ENCODE measurements at places on chromosomes 4 and X.

DNA sequence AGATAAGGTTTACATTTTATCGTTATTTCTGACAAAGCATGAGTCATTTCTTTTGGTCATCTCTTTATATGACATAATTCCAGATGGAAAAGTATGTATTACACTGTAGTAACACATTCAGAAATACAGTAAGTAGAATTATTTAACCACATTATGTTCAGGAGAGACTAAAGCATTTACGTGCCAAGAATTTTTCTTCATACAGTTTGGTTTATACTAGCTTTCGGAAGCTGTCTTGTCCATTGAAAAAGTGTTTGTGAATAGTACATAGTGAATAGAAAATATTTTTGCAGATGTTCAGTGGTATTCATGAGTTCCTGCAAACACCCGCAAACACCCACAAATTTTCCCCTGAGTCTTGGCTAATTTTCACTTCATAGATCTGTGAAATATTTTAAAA, 1033.0 kb upstream of the INTU start:
- DNase-seq = peak; percentile 55

DNA sequence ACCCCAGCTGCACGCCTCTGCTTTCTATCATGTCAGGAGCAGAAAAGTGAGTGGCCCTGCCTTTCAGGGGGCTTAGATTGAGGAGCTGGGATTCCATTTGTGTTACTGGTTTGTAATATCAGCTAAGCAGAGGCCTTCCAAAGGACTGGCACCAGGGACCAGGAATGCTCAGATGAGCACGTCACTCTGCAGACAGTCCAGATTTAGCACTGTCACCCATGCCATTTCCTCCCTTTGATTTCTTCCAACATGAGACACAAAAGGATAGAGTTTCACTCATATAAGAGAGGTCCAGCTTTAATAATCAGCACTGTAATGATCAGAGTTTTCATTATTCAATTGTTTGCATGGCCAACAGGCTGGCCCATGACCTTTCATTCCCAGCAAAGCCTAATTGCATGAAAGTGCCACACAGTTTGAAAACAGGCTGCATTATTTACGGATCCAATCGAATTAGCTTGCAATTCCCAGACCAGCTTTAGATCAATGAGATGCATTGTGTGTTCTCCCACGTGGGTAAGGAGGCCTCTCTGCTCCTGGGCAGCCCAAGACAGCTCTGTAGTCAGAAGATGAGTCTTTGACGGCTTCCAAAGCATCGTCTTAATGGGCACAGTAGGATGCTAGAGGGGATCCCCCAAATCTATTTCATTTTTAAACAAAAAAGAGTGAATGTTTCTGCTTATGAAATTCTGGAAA, 9.8 kb upstream of the SLC2A9 start:
- no peak for DNase-seq

DNA sequence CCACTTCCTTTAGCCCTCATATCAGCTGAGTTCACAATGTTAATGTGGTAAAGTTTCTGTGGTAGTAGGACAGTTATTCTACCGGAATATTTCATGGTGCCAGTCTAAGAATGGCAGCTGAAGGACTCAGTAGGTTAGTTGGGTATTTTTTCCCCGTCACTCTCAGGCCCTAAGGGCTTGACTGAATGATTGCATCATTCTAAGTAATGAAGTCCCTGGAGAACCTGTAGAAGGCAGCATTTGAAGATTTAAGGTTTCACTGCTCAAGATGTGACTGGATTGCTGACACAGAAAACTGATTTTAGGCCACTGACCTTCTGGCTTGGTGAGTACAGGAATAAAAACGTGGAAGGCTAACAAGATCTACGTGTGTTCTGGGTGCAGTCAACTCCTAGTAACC, 657.3 kb downstream of the PCDH19 start:
- no peak for DNase-seq

DNA sequence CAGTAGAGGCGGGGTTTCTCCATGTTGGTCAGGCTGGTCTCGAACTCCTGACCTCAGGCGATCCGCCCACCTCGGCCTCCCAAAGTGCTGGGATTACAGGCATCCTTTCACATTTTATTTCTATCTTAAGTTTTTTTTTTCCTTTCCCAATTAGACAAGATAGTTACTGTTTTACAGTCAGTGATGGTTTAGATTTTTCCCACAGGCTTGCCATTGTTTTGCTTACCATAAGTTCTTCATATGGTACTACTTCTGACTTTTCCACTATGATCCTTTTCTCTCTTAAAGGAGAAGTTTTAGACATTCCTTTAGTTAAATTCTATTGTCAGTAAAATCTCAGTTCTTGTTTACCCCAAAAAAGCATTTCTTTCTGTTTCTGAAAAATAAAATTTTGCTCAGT, 462.6 kb downstream of the CENPC start:
- no peak for DNase-seq

- no peak for DNase-seq
These were observed 38.7 kb downstream of the ARHGEF9 start for GRCh38 chrX:63746278-63746677.

DNA sequence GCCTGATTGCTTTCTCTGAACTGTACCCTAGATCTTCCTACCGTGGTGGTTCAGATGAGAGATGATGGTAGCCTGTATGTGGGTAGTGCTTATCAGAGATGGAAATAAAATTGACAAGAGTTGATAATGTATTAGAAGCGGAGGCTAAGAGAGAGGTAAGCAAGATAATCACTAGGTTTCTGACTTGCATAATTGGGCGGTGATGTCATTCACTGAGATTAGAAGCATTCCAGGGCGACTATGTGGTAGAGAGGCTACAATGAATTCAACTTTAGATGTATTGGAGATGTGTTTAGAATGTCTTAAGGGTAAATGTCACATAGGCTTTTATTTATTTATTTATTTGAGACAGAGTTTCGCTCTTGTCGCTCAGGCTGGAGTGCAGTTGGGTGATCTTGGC, 415 bp upstream of the TENM3 start:
- peak; percentile 72 for DNase-seq

DNA sequence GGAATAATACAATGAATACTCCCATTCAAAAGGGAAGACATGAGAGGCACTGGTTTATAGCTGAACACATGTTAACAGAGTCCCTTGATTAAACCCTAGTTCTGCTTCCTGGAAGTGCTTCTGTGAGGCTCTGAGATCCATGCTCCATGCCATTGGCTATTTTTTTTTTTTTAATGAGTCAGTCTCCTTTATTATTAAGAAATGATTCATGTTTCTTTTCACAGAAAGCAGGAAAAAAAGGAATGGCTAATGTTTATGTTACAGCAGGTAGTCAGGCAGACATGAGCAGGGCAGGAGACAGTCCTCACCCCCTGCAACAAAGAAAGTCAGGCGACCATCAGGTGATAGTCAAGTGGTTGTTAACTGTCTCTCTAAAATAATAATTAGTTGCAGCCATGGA, 598.7 kb downstream of the EPHA5 start:
- DNase-seq = no peak

DNA sequence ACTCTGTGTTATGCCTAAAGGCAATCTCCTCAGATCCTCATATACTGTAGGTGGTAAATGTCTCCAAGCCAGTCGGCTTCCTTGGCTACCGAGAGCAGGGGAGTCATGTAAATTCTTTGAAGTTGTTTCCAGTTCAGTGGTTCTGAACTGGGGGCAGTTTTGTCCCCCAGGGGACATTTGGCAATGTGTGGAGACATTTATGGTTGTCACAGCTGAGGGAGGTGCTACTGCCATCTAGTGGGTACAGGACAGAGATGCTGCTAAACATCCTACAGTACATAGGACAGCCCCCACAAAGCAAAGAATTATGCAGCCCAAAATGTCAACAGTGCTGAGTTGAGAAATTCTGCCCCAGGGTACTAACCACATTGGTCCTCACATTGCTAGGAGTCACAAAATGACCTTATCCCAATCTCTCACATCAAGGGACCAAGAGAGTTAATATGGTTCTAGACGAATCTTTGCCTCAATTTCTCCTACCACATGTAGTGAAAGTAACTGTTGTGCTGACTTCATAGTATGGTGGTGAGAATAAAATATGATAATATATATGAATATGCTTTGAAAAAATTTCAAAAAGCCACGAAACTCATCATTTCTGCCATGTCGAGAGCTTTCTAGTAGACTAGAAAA, 104.4 kb upstream of the ARHGAP24 start:
- peak; percentile 39 for DNase-seq

- DNase-seq = no peak
These were observed 374.2 kb upstream of the F9 start for GRCh38 chrX:139156356-139156755.

- DNase-seq = peak; percentile 31
These were observed 440.1 kb downstream of the AFF2 start for GRCh38 chrX:148940411-148940996.

- DNase-seq = peak; percentile 45
These were observed 142.3 kb downstream of the PDGFC start for GRCh38 chr4:156829201-156829873.

- no peak for DNase-seq
These were observed 8.8 kb downstream of the HPGDS start for GRCh38 chr4:94333866-94334265.

DNA sequence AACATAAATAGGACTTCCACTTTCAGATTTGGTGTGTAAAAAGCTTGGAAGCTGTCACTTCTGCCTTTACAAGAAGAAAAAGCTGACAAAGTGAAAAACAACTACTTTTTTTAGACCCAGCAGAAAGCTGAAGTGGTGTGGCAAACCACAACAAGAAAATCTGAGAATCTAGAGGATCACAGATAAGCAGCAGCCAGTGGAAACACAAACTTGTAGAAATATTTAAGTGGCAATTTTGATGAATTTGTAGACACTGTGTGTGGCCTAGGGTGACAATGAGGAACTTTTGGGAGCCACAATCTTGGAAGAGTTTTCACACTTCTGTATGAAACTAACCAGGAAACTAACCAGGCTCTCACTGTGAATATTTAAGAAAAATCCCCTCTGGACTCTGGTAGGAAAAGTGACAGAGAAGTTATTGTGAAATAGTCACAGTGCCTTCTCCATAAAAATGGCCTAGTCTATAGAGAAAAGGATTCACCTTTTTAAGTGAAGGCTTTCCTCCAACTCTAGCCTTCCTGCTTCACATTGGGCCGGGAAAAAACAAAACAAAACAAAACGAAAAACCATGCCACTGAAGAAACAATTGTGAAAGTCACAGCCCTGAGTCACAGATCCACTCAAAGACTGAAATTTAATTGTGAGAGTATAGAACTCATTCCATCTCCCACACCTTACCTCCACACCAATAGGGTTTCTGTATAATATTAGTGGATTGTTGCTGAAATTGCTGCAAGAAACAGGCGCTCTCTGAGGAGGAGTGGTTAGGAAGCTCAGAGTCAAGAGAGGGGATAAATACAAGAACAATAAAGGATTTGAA, 26.7 kb upstream of the GUCY1A1 start:
- DNase-seq = no peak

GRCh38 chrX:134533952-134534351, 74.0 kb downstream of the HPRT1 start:
- no peak for DNase-seq

DNA sequence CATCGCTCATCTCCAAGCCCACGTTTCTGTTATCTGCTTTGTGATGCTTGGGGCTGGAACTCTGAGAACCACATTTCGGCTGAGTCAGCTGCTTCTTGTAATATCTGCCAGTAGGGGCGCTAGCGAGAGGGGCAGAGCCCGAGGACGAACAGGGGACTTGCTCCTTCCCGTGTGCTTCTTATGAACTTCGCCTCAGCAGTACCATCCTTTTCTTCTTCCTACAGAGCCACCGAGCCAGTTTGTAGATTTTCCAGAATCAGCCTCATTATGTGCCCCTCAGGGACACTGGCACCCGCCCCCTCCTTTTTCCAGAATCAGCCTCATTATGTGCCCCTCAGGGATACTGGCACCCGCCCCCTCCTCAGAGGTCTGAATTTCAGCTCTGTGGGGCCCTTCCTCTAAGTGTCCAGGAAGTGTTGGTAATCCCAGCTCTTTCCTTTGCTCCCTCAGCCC, 441.7 kb upstream of the RASGEF1B start:
- DNase-seq = peak; percentile 44

DNA sequence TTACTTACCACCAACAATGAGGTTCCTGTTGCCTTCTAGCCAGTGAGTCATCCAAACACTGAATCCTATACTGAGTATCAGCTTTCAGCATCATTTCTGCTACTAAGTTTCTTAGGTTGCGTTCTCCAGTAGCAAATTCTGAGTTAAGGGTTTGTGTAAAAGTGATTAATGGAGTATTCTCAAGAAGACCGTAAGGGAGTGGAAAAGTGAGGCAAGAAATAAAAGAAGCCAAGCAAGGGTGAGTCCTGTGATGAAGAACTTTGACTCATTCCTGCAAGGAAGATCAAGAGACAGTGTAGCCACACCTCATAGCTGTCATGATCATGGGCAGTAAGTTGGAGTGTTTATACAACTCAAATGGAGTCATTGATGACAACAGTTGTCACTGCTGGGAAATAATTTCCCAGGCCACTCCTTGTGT, 446.2 kb downstream of the RAPGEF2 start:
- DNase-seq = peak; percentile 24

- DNase-seq = no peak
These were observed 102.5 kb upstream of the SPANXN4 start for GRCh38 chrX:142923201-142923600.

GRCh38 chrX:44568196-44568595, 25.5 kb upstream of the FUNDC1 start:
- DNase-seq = no peak

DNA sequence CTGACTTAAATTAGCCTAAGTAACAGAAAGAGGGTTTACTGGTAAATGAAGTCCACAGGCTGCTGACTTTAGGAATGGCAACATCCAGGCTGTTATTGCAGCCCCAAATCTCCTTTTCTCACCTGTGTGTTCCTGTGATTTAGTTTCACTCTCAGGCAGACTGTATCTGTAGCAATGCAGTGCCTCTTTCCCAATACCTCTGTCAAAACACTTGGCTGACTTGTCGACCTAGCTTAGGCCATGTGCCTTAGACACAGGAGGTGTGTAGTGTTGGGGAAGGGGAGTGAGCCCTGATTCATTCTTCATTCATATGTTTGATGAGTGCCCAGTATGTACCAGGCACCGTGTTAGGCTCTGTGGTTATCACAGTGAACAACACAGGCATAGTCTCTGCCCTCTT, 46.9 kb downstream of the JADE3 start:
- DNase-seq = no peak

DNA sequence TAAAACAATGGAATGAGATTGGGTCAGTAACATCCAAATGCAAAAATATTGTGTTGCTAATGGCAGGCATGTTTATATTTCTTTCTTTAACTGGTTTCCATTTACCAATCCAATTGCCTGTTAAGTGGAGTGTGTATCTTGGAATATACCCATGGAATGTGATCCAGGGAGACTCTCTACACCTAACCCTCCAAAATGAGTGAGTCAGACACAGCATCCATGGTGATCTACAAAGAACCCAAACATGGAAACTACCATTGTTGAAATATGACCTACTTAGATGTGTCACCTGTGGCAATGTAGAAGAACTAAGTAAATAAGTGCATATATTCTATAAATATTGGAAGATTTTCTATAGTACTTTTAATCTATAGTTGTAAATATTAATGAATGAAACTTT, 110.3 kb downstream of the AREG start:
- peak; percentile 16 for DNase-seq

- DNase-seq = peak; percentile 13
These were observed 9.1 kb upstream of the SLC25A5 start for GRCh38 chrX:119459181-119459580.

DNA sequence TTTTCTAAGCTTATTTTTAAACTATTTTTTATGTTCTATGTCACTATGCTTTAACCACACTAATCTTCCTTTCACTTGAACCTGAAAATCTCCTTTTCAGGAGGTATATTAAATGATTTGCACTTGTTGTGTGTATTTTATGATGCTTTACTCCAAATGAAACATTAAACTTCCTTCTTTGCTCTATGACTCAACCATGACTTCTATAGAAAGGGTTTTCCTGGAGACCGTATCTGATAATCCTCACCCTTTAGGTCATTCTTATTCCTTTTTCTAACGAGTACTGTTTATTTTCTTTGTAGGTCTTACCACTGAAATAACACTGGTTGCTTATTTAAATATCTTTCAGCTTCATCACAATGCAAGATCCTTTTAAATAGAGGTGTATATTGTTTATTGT, 1163.2 kb downstream of the PCDH18 start:
- DNase-seq = no peak
